Smooth muscle cell of the pulmonary artery (primary cell): ENCODE measurements at places on chromosomes 13 and 19. TPM values are rescaled to one million over a fixed set of nuclear protein-coding genes. Genes with fewer than 3 reads are reported as not detected.

Gene ZNF528
- total RNA-seq: 17.1 and 25.2 TPM in 2 replicates

Gene PLPP2
- 1.9 and 2.2 TPM in 2 replicates for total RNA-seq

Gene KIR2DL3
- not detected in 2 replicates for total RNA-seq

Gene ATF5
- total RNA-seq: 5.3 and 6.3 TPM in 2 replicates

Gene PRR22
- total RNA-seq: 0.13 and 0.33 TPM in 2 replicates

Gene FAM216B
- total RNA-seq: not detected in 2 replicates

Gene ZNF418
- 5.7 and 6.2 TPM in 2 replicates for total RNA-seq

Gene CLEC17A
- 0.13 and 0.23 TPM in 2 replicates for total RNA-seq

Gene ACP7
- 0.13 and 11.4 TPM in 2 replicates for total RNA-seq

Gene PALM3
- total RNA-seq: 0.07 and 0.46 TPM in 2 replicates
